ENCODE measurements at places on chromosomes 1 and 21.

- no peaks in the 10 kb centered on the region for H3K4me1 ChIP-seq
- H3K4me3 ChIP-seq = no peak overlapping the region
- no peaks in the 10 kb centered on the region for H3K27me3 ChIP-seq
- H3K27ac ChIP-seq = no peak overlapping the region
Observed at GRCh38 chr1:244329591-244330317, 122.0 kb downstream of the ADSS2 start.

DNA sequence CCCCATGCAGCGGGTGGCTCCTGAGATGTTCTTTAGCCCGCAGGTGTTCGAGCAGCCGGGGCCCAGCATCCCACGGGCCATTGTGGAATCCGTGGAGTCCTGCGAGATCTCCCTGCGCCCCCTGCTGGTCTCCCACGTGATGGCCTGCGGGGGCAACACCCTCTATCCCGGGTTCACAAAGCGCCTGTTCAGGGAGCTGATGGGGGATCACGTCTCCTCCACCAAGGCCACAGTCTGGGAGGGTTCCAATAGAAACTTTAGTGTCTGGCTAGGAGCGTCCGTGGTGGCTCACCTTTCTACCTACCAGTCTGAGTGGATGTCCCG lies 71.0 kb downstream of the ACTL8 start:
- no peak overlapping the region for H3K27ac ChIP-seq
- peaks cover 5% of the 10 kb centered on the region for H3K27me3 ChIP-seq
- peak; percentile 17 for DNase-seq
- no peak overlapping the region for H3K4me3 ChIP-seq

GRCh38 chr1:55249646-55250398 lies 34.7 kb upstream of the USP24 start:
- no peaks in the 10 kb centered on the region for H3K27me3 ChIP-seq
- no peaks in the 10 kb centered on the region for H3K4me1 ChIP-seq
- no peak overlapping the region for H3K27ac ChIP-seq
- no peak overlapping the region for H3K4me3 ChIP-seq

- H3K4me1 ChIP-seq = no peaks in the 10 kb centered on the region
- no peak overlapping the region for H3K27ac ChIP-seq
- no peak overlapping the region for H3K4me3 ChIP-seq
- no peaks in the 10 kb centered on the region for H3K27me3 ChIP-seq
- DNase-seq = no peak
Observed at GRCh38 chr1:92862605-92863004, 30.8 kb downstream of the RPL5 start.

GRCh38 chr1:114745291-114745690 lies 12.5 kb downstream of the CSDE1 start:
- H3K27ac ChIP-seq = no peak overlapping the region
- H3K4me1 ChIP-seq = no peaks in the 10 kb centered on the region
- H3K4me3 ChIP-seq = no peak overlapping the region
- no peaks in the 10 kb centered on the region for H3K27me3 ChIP-seq

- H3K27ac ChIP-seq = no peak overlapping the region
- peak; percentile 57 for DNase-seq
- H3K4me3 ChIP-seq = no peak overlapping the region
- H3K27me3 ChIP-seq = no peaks in the 10 kb centered on the region
- peaks cover 8% of the 10 kb centered on the region for H3K4me1 ChIP-seq
Observed at GRCh38 chr1:156914440-156914856, 6.0 kb upstream of the LRRC71 start.

- no peaks in the 10 kb centered on the region for H3K36me3 ChIP-seq
- H3K4me1 ChIP-seq = peaks cover 14% of the 10 kb centered on the region
Observed at GRCh38 chr1:183285746-183286145, 99.7 kb downstream of the LAMC2 start.

Measured in IMR-90 (cell line).